ENCODE measurements at places on chromosomes 5 and 9. TPM values are rescaled to one million over a fixed set of nuclear protein-coding genes. Genes with fewer than 3 reads are reported as not detected.

The TAF11L5 gene
- total RNA-seq = not detected

The ARL14EPL gene
- total RNA-seq = not detected

The TAF11L13 gene
- total RNA-seq = not detected

The ADAMTS12 gene
- total RNA-seq = 5.3 TPM

The GLIPR2 gene
- 17.2 TPM for total RNA-seq

Measured in aortic smooth muscle cell (primary cell).